ENCODE measurements at places on chromosomes 11 and 22.

DNA sequence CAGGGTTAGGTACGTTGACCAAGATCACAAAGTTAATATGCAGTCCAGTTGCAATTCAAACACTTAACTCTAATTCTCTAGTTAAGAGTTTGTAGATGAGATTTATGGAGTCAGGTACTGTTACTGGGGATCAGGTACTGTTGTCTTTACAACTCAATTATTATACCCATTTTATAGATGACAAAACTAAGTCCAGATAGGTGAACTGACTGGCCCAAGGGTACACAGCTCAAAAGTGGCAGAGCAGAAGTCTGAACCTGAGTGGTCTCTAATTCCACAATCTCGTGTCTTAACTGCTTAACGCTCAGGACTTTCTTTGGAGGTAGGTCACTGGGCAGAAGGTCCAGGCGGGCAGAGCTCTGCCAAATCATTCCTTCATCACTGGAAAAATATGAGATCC, 77.5 kb downstream of the DSCAML1 start:
- no peak for DNase-seq

- DNase-seq = no peak
Measured at GRCh38 chr11:79362821-79363220, 78.0 kb downstream of the TENM4 start.

DNA sequence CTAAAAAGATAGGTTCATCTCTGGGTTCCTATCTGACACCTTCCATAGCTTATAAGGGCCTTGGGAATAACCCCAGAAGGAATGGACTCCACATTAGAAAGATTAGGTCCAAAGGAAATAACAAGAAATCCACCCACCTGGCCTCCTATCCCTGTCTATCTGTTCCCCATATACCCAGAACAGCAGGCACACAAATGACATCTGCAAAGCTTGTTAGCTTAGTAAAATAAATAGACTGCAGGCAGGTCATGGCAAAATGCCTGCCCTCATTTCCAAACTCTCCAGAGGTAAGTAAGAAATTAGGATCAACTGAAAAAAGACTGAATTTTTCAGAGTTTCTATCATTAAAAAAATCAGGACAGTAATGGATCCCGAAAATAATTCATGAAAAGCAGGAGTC, 489.5 kb downstream of the DLG2 start:
- no peak for DNase-seq

GRCh38 chr11:113113801-113114704, 152.8 kb downstream of the NCAM1 start:
- DNase-seq = no peak

- DNase-seq = no peak
Measured at GRCh38 chr11:72468289-72468688, 34.0 kb upstream of the CLPB start.

DNA sequence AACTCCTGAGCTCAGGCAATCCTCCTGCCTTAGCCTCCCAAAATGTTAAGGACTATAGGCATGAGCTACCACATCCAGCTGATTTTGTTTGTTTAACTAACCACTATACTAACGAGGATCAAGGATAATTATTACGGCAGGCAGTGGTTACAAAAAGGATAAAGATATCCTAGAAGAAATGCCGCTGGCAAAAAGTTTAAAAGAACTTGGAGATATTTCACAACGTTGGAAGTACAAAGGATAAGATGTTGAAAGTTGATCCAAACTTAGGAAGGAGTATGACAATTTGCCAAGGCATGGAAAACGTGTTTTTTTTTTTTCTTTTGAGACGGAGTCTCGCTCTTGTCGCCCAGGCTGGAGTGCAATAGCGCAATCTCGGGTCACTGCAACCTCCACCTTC, 13.4 kb downstream of the AP5B1 start:
- DNase-seq = no peak

DNA sequence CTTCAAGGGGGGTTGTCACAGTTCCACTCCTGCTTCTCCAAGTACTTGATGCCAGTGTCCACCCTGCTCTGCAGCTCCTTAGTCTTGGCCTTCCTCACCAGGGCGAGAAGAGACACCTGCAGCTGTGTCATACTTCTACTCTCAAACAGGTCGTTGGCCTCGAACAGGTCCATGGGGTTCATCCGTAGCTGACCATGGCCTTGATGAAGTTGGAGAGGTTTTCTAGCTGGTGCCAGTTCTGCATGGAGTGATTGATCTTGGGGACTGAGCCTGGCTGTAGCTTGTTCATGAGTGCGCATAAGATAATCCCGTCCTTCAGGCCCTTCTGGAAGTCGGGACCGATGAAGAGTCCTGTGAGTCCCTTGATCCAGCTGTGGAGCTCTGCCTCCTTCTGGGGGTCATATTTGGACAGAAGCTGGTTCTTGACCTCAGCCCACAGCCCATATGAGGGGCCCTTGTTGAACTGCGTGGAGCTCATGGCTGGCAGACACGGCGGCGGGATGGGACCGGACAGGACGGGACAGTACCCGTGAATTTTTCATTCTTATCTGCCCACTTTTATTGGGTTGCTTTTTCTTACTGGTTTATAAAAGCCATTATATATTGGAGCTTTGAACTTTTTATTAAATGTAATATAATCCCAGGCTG, 33.4 kb upstream of the HORMAD2 start:
- no peak for DNase-seq

GRCh38 chr22:39242595-39243438, 2.0 kb downstream of the PDGFB start:
- DNase-seq = no peak

DNA sequence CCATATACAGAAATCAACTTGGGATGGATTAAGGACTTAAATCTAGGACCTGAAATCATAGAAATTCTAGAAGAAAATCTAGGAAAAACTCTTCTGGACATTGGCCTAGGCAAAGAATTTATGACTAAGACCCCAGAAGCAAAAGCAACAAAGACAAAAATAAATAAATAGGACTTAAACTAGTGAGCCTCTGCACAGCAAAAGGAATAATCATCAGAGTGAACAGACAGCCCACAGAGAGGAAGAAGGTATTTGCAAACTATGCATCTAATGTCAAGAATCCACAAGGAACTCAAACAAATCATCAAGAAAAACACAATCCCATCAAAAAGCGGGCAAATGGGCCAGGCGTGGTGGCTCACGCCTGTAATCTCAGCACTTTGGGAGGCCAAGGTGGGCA, 32.4 kb downstream of the TTC28 start:
- no peak for DNase-seq

DNA sequence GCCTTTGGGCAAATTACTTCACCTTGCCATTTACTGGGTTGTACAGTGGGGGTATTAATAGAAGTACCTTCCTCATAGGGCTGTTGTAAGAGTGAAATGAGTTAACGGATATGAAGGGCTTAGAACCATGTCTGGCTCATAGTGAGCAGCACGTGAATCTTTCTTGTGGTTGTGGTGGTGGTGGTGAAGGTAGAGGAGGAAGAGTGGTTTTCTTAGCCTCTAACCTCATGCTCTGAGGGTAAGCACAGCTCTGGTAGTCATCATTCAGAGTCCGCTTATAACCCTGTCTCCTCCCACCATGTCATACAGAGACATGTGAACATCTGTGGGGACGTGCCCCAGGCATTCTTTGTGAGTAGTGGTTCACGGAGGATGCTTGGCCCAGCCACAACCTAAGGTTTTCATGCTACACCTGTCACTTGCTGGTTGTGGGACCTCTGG, 43.6 kb downstream of the TEAD1 start:
- no peak for DNase-seq

All from stimulated activated CD8-positive, alpha-beta memory T cell treated with anti-CD3 and anti-CD28 coated beads, Interleukin-7, amount 100 ng/mL, for 48 hours (primary cell).